ENCODE measurements at places on chromosomes 13 and 19. TPM values are rescaled to one million over a fixed set of nuclear protein-coding genes. Genes with fewer than 3 reads are reported as not detected.

NLRP4 gene
- total RNA-seq = not detected

GRCh38 chr13:44365899-44366298 lies 7.7 kb upstream of the SERP2 start:
- no peak for DNase-seq

GRCh38 chr13:20431080-20431479 lies 94.6 kb downstream of the CRYL1 start:
- DNase-seq = peak; percentile 50

- DNase-seq = no peak
Observed at GRCh38 chr13:105333416-105333815, 1202.0 kb downstream of the EFNB2 start.

NPHS1 gene
- total RNA-seq = not detected

- DNase-seq = no peak
Observed at GRCh38 chr13:63954683-63955082, 2539.0 kb upstream of the PCDH20 start.

GRCh38 chr13:32600890-32601289 lies 14.6 kb downstream of the PDS5B start:
- no peak for DNase-seq

- DNase-seq = no peak
Observed at GRCh38 chr19:49468199-49468598, 5.8 kb upstream of the FLT3LG start.

GRCh38 chr19:45138303-45138751 lies 22.5 kb downstream of the NKPD1 start:
- no peak for DNase-seq

DNA sequence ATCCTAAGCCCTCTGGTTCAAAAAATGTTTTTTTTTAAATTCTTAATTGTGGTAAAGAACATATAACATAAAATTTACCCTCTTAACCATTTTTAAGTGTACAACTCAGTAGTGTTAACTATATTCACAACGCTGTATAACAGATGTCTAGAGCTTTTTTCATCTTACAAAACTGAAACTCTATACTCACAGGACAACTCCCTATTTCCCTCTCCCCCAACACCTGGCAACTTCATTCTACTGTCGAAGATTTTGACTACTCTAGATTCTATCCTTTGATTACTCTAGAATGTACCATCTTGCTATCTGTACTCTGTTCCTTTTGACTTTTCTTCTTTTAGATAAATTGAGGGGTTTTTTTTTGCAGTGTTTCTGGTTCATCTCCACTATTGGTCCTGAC lies 200.4 kb downstream of the KLF12 start:
- no peak for DNase-seq

GRCh38 chr19:35478794-35479677 lies 11.2 kb downstream of the KRTDAP start:
- DNase-seq = no peak

DNA sequence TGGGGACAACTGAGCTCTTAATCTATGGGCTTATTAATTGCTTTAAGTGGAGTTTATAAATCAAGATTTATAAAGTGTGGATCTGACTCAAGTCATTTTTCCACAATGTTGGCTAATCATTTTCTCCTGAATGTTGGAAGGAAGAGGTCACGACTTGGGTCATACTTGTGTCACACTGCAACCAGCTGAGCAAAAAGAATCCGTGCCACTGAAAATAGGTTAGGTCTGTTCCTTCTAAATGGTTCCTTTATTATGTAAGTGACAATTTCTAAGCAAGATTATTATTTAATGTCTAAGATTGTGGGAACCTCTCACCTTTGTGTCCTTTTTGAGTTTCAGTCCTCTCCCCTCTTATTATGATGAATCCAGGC lies 178.6 kb downstream of the SHISA2 start:
- DNase-seq = peak; percentile 48

DNA sequence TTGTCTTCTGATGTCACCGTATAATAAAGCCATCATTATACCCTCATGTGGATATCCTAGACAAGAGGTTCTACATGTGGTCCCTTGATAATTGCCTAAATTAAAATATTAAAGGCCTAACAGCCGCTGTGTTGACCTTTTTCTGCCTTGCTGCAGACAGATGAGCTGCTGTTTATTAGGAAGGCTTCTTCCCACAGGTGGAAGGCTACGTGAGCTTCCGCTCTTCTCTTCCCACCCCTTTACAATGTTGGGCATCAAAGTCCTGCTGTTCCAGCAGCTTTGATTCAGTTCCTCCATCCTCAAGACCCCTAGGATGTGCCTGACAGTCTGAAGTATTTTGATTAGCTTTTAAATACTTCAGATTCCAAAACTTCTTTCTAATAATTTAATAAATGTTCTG lies 217.1 kb downstream of the PCCA start:
- DNase-seq = no peak

DNA sequence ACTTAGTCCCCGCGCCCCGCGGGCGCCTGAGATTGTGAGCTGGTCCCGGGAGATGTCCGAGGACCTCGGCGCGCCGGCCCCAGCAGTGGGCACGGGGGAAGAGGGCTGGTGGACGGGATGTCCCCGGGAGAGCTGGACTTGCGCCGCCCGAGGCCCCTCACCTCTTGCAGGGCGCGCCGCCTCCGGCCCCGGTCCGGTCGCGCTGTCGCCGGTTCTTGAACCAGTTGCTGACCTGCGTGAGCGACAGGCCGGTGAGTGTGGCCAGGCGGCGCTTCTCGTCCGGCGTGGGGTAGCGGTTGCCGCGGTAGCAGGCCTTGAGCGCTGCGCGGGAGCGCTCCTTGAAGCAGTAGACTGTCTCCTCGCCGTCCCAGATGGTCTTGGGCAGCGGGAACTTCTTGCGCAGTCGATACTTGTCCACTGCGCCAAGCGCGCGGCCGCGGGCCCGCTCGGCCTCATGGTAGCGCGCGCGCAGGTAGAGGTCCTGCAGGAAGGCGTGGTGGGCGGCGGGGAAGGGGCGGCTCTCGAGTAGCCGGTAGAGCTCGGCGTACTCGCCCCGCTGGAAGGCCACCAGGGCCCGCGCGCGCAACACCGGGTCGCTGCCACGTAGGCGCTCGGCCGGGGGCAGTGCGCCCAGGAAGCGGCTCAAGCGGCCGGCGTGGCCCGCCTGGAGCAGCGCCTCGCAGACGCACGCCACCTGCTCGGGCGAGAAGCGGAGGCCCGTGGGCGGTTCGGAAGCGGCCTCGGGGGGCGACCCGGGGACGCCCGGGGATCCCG lies 984 bp downstream of the SIX5 start:
- DNase-seq = peak; percentile 41

C5AR2 gene
- total RNA-seq = not detected

GRCh38 chr13:43528992-43529391 lies 257.8 kb downstream of the ENOX1 start:
- no peak for DNase-seq

HIPK4 gene
- not detected for total RNA-seq
